ENCODE measurements at places on chromosomes 3 and 15.

GRCh38 chr3:20696388-20697150, 510.6 kb upstream of the SGO1 start:
- no peak for DNase-seq

DNA sequence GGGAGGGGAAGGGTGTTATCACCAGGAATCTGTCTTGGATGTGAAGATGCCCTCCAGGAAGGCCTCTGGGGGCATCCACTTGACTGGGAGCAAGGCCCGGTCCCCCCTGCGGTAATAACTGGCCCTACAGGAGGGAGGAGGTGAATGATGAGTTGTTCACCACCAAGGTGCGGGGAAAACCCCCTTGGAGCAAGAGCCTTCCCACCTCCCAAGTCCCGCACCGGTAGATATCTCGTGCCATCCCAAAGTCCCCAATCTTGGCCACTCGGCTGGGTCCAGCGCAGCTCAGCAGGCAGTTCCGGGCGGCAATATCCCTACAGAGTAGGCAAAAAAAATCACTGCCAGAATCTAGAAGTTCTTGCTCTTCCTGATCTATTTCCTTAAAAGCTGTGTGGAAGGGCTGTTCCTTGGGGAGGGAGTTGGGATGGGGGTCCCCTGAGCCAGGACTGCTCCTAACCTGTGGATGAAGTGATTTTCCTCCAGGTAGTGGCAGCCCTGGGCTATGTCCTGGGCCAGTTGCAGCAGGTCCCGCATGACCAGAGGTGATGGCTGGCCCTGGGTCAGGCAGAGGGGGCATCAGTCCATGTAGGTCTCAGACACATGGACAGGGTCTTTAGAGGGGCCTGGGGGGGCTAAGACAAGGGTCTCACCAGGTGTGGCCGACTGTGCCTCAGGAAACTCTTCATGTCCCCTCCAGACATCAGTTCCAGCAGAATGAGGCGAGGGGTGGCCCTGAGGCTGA, 8.7 kb downstream of the LTK start:
- no peak for DNase-seq

DNA sequence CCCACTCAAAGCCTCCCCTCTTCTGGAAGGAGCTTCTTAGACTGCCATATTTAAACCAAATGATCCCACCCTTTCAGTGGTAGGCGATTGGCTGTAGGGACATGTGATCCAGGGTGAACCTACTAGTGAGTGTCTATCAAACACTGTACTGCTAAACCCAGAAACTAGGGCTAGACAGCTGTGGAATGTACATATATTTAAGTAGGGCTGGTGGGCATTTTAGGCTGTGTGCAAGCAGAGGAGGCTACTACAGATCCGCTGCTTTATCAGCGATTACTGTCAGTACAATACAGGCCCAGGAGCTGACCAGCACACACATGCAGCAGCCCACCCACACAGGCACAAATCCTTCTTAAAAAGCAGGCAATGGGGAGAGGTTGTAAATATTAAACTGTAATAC, 15.4 kb upstream of the LARP6 start:
- no peak for DNase-seq

DNA sequence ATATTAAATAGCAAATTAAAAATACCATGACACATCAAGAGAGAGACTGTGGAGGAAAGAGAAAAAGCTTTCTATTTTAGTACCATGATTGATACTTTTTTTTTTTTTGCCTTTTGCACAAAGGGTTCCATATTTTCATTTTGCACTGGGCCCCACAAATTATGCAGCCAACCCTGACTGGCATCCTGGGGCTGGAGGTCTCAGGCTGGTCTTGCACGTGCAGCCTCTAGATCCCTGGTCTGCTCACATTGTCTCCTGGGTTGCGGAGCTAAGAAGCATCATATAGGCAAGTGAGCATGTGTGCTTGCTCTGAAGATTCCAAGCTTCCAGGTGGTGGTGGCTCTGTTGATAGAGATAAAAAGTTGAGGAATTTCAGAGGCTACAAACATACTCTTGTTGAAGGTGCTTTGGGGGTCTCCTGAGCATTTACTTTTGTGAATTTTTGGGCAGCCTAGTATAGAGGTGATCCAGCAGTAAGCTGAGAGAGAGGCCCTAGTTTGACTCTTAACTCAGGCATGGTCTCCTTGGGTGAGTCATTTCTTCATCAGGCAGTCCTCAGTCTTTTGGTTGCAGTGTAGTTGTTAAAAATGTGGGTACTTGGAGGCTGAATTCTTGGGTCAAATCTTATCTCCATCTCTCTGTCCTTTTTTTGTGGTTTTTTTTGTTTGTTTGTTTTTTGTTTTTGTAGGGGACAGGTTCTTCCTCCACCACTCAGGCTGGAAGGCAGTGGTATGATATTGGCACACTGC, 31.3 kb downstream of the SMAD3 start:
- DNase-seq = no peak

- no peak for DNase-seq
These were observed 3.9 kb downstream of the FOXL2 start for GRCh38 chr3:138942861-138943623.

DNA sequence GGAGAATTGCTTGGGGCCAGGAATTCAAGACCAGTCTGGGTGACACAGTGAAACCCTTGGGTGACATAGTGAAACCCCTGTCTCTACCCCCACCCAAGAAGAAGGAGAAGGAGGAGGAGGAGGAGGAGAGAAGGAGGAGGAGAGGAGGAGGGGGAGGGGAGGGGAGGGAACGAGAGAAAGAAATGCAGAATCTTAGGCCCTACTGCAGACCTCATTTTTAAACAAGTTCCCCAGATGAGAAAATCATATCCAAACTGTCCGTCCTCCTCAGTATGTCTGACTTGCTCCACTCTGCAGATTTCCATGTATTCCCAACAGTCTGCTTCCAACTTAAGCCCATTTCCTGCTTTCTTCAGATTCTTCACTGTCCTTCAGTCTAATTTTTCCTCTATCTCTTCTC, 63.9 kb upstream of the NUDT16 start:
- no peak for DNase-seq

- no peak for DNase-seq
These were observed 33.3 kb downstream of the PLD1 start for GRCh38 chr3:171776839-171777583.

DNA sequence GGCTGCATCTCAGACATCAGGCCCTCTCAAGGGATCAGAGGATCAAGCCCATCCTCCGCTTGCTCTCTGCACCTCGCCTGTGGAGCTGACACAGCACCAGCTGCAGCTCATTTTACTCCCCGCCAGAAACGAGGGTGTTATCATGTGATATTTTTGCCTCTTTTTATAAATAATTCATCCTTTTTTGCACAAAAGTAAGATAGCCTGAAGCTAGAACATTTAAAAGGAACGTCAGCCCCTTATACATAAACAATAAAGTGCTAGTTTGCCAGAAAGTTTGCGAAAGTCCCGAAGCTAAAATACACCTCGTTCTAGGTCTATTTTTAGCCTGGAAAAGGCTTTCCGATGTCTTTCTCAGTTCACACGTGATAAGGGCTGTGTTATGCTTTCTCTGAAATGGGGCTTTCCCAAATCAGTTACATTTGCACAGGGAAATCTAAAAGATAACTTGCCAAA, 9.6 kb upstream of the FAM174B start:
- DNase-seq = no peak

DNA sequence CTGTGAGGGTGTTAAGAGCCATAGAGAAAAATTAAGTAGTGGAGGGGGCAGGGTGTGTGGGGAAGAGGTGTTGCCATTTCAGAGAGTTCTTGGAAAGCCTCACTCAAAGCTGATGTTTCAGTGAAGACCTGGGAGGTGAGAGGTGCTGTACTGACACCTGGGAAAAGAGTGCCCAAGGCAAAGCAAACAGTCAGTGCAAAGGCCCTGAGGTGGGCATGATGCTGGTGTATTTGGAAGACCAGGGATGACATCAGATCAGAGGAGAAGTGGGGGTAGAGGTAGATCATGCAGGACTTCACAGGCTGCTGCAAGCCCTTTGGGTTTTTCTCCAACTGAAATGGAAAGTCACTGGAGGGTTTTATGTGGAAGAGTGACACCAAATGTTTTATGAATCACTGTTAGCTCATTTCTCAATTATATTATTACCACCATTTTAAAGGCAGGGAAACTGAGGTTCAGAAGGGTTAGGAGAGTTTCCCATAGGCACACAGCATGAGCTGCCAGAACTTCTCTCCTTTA, 42.8 kb upstream of the SMAD3 start:
- DNase-seq = no peak

All from stimulated activated CD4-positive, alpha-beta T cell treated with anti-CD3 and anti-CD28 coated beads, Interleukin-4, amount 100 ng/mL, for 1 hour (primary cell).